Nephron progenitor cell (in vitro differentiated cells): ENCODE measurements at places on chromosomes 3 and 15.
A peak's percentile ranks its signal among the peaks of the same experiment; 100 is the strongest.

DNA sequence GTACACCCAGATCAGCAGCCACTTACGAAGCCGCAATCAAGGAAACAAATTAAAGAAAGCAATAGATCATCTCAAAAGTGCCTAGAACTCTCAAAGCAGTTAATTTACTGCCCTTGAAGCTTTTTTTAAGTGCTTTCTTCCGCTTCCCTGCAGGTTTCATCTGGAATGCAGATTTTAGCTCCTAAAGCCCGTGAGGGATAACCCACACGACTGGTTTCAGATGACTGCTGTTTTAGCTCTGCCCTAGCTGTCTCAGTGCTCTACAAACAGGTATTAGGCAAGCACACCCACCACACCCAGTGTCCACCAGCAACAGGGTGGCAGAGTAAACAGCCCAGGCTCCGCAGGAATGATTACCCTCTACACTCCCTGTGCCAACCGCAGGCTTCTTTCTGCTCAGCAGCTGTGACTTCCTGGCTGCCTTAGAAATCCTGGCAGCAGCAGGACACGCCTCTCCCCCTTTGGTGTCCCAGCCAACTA lies 126.0 kb downstream of the FMN1 start:
- DNase-seq = peak; percentile 4

DNA sequence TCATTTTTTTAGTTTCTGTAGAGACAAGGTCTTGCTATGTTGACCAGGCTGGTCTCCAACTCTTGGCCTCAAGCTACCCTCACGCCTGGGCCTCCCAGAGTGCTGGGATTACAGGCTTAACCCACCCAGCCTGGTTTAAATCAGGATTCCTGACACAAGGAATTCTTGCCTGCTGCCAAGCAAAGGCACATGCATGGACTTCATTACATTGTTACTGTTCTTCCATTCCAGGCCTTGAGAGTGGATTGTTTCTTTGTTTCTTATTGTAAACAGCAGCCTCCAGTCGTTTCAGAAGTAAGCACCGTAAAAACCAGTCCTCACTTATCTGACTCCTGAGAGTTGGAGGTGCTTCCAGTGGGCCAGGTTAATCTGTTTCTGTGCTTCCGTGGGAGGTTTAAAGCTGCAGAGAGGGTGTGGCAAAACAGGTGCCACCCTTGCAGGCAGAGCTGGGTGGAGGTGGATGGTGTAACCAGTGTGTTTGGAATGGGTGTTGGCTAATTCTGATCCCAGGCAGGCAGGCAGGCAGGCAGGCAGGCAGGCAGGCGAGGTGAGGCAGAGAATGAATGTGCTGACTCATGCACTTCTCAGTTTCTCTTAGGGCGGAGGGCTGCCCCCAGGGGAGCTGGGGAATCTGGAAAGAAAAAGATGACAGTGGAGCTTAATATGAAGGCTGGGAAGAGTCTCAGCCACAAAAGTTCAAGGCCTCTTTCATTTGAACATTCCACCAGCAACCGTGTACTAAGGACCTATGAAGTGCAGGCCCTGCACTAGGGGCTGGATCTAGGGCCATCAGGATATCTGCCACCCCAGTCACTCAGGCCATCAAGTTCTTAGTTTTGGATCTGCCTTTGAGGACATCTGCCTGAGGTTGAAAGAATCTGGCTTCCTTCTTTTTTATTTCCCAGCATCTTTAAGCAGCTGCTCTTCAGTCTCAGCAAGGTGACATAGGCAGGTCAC lies 37.0 kb upstream of the CDCP1 start:
- DNase-seq = peak; percentile 30

- peak; percentile 30 for DNase-seq
Observed at GRCh38 chr15:76178296-76179000, 118.7 kb downstream of the TMEM266 start.

DNA sequence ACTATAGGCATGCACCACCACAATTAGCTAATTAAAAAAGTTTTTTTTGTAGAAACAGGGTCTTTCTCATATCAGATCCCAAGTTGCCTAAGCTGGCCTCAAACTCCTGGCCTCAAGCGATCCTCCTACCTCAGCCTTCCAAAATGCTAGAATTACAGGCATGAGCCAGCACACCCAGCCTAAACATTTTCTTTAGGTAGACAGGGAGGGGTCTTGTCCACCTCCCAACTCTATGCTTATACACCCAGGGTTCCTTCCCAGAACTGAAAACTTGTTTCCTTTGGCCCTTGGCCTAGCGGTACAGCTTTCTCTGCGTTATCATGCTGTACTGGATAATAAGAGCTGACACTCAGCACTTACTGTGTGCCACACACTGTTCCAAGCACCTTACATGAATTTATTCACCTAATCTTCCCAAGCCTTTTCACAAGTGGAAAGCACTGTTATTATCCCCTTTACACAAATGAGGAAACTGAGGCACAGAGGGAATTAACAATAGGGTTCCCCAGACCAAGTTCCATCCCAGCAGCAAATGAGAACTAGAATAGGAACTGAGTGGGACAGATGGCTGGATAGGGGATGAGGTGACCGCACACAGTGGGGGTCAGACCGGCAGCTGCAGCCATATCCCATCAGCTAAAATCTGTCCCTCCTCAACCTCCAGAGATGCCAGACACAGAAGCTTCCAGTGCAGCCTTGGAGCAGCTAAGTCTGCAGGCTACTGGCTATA lies 150.8 kb downstream of the MEGF11 start:
- no peak for DNase-seq

DNA sequence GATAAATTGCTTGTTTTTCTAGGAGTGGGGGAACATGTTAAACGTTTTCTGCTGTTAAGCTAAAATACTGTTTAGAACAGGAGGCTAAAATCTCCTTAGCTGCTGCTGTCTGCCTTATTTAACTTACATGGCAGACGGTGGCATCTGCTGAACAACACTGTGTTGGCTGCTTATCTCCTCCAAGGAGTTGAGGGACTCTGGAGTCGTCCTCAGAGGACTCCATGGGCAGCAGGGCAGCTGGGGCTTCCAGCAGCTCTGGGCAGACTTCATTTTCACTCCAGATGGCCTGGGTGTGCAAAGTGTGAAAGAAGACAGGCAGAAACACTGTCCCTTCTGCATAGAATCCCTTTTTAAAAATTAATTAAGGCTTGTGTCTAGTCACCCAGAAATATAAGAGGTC lies 52.9 kb upstream of the NUDT16 start:
- DNase-seq = no peak

DNA sequence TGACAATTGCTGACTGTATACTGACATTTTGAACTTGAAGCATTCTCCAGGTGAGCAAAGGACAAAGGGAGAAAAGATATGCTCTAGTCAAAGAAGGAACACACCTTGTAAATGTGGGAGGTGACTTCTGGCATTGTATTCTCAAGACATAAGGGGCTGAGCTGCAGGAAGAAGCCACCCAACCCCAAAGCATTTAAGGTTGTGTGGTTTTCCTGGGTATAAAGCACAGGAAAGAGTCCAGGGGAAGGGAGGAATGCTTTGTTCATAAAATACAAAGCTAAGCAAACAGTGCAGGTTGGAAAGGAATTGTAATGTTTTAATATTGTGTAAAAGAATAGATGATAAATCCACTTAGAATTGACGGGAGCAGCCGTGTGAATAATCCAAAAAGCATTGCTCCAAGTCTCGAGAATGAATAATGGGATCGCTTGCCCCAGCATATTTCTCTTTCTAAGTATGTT lies 102.4 kb upstream of the LRIG1 start:
- no peak for DNase-seq
